ENCODE measurements at places on chromosomes 12 and 14.
A peak's percentile ranks its signal among the peaks of the same experiment; 100 is the strongest.

GRCh38 chr14:105061428-105062047 lies 3.7 kb downstream of the GPR132 start:
- no peak for DNase-seq

DNA sequence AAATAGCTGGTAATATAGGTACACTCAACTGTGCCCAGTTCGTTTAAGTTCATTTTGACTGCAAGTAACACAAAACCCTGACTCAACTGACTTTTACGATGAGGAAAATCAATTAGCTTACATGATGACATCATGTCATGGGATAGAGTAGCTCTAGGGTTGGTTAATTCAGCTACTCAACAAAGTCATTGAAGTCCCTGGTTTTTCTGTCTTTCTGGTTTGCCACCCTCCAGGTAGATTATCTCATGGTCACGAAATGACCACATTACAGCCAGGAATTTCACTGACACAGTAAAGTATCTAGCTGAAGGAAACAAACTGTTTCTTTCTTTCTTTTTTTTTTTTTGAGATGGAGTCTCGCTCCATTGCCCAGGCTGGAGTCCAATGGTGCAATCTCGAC lies 68.5 kb upstream of the FUT8 start:
- no peak for DNase-seq

GRCh38 chr14:100374876-100375265 lies 51.7 kb downstream of the SLC25A47 start:
- DNase-seq = no peak

DNA sequence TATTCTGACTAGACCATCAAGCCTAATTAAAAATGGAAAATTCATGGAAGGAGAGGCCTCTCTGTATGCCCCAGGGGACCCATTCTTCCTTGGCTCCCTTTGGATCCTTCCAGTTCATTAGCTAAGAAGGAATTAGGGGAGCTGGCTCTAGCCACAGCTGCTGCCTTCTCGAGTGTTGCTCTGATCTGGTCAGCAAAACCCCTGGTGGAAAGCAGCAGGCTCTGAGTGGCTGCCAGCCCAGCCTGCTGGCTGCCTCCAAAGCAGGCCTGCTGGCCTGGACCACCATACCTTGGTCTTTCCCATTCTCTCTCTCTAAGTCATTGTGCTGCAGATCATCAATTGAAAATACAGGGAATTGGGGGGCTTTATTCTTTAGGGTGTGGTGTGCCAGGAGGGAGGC lies 29.0 kb upstream of the AKAP6 start:
- no peak for DNase-seq

GRCh38 chr14:50551877-50552276 lies 8.1 kb upstream of the ATL1 start:
- no peak for DNase-seq

DNA sequence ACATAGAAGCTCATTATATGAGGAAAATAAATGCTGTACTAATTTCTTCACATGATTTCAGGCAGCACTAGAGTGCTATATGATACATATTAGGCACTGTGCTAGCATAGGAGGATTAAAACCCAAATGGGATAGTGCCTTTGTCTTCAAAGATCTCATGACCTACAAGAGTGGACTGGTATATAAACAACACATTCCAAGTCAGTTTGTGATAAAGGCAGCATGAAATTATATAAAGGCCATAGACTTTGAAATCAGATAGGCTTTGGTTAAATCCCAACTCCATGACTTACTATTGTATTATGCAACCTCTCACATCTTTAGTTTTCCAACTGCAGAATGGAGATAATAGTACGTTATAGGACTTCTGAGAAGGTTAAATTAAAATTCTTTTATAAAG lies 179.7 kb downstream of the RAD51B start:
- no peak for DNase-seq

- no peak for DNase-seq
Measured at GRCh38 chr14:37791384-37792036, 196.1 kb downstream of the TTC6 start.

DNA sequence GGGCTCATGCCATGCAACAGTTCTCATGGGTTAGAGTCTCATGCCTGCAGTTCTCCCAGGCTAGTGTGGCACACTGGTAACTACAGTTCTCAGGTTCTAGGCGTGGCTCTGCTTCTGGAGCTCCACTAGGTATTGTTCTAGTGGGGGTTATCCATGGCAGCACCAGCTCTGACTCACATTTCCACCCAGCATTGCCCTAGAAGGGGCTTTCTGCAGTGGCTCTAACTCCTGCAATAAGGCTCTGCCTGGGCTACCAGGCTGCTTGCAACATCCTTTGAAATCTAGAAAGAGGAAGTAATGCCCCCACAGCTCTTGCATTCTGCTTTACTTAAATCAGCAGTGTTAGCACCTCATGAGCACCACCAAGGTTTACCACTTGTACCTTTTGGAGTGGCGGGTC lies 220.3 kb upstream of the ARID2 start:
- no peak for DNase-seq

DNA sequence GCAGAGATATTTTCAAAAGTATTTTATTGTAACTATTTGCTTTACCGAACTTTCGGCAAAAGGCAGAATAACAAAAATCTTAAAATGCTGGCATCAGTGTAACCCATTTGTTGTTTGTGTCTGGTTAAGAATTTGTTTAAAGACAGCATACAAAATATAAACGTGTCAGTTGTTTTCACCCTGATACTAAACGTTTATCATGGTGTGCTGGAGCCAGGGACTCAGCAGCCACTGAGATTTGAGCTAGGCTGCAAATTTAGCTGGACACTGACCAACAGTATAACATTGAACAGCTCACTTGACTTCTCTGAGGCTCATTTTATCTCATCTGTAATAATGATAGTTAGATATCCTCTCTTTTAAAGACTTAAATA lies 183.7 kb downstream of the TMTC3 start:
- no peak for DNase-seq

- no peak for DNase-seq
Measured at GRCh38 chr12:14314801-14315200, 50.7 kb upstream of the ATF7IP start.

DNA sequence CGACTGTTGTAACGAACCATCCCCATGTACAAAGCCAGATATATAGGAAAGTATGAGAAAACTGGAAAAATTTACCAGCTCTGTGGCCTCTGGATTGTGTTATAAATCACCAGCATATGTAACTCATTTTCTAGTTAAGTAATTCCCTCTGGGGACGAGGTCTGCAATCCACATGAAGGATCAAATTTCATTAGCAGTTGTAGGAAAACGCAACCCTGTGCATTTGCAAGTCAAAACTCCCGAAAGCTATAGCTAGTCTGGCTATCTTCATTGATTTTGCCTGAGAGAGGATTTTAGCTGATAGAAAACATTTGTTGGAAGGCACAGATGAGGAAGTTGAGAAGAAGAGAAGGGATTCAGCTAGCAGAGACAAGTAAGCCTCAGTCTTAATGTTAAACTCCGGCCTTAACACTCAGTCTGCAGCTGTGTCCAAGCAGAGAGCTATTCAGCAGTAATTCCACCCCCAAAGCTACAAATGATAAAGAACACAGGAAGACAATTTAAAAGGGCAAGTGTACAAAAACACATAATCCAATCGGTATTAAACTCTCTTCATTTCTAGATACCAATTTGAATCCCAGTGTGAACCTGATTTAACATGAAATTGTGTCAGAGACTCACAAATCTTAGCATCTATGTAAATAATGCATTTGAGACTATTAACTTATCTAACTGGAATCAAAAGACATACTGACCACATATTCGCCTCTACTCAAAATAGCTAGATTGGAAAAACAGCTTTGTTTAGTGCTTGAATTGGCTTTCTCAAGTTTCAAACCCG lies 54.2 kb upstream of the CERS5 start:
- DNase-seq = peak; percentile 73

GRCh38 chr12:57001448-57001906 lies 4.9 kb downstream of the ZBTB39 start:
- DNase-seq = no peak

DNA sequence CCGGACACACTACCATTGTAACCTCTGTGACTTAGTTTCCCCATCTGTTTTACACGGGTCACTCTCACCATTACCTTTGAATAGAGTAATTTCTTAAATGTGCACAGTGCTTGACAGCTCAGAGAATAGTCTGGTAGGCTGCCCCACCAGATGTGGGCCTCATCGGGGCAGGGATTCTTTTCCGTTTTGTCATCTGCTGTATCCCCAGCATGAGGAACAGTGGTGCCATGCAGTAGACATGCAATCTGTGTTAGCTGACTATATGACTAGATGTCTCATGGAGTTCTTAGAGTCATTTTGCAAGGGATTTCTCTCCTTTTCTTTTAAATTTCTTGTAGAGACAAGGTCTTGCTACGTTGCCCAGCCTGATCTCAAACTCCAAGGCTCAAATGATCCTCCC lies 44.9 kb upstream of the PLEKHG3 start:
- no peak for DNase-seq

GRCh38 chr14:68621400-68622365 lies 171.2 kb downstream of the ZFP36L1 start:
- no peak for DNase-seq

DNA sequence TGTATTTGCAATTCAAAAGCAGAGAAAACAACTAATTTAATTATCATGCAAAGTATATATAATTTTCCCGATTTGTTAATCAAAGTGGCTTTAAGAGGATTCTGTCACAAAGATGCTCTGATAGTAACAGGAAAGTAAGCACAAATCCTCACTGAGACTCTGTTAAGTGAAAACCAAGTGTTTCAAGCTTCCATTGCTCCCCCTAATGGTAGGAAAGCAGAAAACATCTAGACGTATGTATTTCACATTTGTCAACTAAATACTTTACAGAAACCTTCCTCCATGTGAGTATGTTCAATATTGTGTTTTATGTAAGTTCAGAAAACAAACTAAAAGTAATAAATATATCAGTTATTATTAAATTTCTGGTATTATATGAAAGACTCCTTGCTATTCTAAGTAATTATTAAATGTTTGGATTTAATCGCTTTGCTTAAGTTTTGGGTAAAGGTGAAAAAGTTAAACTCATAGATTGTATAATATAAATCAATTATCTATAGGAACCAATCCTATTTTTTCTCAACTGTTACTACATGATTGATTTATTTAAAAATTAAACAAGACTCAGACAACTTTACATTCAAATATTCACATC lies 1.5 kb upstream of the NTS start:
- peak; percentile 13 for DNase-seq

DNA sequence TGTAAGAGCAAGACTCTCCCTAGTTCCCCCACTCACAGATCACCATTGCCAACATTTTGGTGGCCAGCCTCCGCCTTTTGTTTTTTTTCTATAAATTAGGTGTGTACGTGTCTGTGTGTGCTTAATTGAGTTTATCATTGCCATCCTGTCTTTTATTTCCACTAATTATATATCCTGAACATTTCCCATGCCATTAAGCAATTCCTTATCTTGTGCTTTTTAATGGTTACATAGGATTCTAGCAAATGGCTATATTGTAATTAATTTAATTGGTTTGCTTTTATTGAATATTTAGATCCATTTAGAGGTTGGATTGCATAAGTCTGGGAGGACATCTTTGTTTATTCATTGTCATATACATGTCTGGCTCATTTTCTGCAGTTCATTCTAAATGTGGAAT lies 107.3 kb upstream of the RTL1 start:
- no peak for DNase-seq

- no peak for DNase-seq
Measured at GRCh38 chr12:106090591-106091445, 47.9 kb downstream of the NUAK1 start.

DNA sequence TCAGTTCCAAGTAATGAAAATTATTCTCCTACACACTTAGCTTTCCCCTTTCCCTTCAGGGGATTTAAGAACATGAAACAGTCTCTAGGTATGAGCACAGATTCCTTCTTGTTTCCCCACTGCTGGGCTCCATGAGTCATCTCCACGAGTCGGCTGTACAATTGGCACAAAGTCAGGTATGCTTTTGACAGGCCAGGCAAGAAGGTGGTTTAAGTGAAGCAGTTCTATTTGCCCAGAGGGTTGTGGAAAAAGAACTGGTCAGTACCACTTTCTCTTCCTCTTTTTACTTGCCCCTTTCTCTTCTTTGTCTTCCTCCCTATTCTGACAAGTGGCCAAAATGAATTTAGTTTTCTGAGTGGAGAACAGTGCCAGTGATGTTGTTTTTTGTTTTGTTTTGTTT lies 16.3 kb downstream of the DYNC1H1 start:
- peak; percentile 88 for DNase-seq

GRCh38 chr14:88493392-88494185 lies 61.2 kb downstream of the PTPN21 start:
- no peak for DNase-seq

DNA sequence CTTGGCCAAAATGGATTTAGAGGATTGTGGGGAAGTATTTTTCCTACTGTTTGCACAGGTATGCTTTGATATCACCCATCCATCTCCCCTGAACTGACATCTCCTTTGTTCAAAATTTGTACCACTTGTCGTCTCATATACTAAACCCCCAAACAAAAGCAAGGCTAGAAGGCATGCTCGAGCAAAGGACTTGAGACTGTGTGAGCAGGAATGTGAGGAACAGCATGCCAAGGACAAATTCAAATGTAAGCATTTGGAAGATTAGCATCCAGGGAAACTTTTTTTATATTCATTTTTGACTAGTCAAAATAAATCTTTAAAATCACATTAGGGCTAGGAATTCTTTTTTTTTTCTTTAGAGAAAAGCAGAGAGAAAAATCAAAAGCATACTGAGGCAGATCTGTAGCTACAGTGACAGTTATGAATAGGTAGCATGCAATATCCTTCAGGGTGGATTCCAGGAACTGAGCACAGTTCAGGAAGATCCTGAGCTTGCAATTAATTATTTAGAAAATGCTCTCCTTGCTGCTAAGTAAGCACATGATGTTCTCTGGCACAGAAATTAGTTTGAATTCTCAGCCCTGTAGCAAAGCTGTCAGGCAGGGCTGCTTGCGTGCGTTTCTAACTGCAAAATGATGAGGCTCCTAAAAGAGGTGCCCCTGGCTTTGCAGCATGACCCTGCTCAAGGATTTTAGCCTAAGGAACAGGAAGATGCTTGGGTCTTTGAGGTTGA lies 327.7 kb downstream of the LRIG3 start:
- DNase-seq = no peak

DNA sequence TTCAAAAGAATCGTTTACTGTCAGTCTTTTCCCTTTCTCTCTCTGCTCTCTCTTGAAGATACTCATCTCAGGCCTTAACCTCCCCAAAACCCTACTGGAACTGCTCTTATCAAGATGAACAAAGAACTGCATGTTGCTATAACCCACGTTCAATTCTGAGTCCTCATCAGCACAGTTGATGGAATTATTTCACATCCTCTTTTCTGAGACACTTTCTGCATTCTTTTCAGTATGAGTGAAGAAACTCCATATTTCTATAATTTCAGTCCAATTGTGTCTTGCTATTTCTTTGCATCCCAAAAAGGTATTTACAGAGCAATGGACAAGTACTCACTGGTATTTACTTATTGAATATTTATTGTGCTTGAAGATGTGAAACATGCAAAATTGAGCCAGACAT lies 160.1 kb upstream of the CPNE8 start:
- DNase-seq = no peak

Measured in smooth muscle cell of the brain vasculature (primary cell).